ENCODE measurements at places on chromosomes 12 and 14.

DNA sequence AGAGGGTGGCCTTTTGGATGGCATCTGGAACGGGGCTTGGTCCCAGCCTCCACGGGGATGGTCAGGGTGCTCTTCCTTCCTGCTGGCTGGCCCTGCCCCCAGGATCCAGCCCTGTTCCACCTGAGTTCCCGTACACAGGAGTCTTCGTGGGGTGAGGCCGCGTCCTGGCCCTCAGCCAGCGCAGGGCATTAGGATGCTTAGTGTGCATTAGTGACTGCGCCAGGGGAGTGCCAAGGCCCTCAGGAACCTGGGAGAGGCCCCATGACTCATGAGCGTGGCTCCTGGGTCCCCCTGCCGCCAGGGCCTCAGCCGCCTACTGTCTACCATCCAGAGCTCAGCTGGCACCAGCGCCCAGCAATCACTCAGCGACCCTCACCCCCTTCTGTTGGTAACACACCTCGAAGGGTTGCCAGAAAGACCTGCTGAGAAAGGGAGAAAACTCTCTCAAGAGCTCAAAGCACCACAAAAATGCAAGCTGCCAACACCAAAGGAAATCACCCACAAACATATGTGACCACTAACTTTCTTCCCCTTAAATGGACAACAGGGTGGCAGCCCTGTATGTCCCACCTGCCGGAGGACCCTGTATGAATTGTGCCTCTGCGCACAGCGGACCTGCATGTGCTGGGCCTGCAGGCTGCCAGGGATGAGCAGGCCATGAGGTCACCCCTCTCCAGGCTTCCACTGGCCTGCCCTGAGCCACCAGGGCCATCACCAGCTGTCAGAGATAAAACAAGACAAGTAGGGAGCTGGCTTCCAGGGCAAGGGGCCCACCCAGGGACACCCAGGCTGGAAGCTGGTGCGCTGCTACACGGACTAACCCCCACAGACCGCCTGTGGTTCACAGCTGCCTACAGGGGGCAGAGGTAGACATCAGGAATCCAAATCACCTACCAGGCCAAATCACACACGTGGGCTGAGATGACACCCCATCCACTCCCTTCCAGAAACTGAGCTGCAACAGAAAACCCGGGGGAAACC is 28.7 kb downstream of the CCDC85C start:
- DNase-seq, result no peak

DNA sequence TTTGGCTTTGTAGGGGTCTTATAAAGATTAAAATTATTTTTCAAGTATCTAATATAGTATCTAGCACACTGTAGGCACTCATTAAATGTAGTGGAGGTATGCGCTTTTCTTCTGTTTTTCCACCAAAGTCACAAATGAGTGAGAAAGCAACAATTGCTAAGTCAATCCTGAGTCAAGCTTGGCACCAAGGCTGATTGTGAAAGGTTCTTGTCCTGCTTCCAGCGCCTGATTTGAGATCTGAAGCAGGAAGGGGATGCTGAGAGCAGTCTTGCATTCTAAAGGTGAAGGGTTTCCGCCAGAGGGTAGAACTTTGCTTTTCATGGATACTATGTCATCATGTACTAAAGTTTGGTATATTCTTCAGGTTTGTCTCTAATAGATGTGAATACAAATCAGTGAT is 64.9 kb upstream of the DAAM1 start:
- no peak for DNase-seq

DNA sequence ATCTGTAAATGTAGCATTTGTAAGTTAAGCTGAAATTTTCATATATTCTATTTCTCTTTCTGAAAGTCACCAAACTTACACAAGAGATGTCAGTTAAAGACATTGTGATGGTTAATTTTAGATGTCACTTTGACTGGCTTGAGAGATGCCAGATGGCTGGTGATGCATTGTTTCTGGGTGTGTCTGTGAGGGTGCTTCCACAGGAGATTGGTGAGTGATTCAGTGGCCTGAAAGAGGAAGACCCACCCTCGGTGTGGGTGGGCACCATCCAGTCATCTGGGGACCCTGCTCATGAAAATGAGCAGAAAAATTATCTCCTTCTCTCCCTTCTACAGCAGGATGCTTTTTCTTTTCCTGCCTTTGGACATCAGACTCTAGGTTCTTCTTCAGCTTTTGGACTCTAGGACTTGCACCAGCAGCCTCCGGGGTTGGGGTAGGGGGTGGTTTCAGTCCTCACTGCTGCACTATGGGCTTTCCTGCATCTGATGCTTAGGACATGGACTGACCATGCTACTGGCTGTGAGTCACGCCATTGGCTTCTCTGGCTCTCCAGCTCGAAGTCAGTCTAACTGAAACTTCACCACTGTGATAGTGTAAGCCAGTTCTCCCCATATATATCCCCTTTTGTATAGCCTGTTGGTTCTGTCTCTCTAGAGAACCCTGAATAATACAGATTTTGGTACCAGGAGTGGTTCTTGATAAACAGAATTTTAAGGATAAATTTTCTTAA is 20.9 kb downstream of the PDE6H start:
- DNase-seq, result no peak

GRCh38 chr12:47190271-47190750 is 110.6 kb upstream of the AMIGO2 start:
- no peak for DNase-seq

GRCh38 chr14:38987781-38988180 is 115.3 kb downstream of the SEC23A start:
- DNase-seq, result no peak

- DNase-seq, result no peak
Measured at GRCh38 chr14:95519699-95520098, 3.2 kb upstream of the SYNE3 start.

- no peak for DNase-seq
Measured at GRCh38 chr14:101738703-101739320, 22.7 kb upstream of the PPP2R5C start.

DNA sequence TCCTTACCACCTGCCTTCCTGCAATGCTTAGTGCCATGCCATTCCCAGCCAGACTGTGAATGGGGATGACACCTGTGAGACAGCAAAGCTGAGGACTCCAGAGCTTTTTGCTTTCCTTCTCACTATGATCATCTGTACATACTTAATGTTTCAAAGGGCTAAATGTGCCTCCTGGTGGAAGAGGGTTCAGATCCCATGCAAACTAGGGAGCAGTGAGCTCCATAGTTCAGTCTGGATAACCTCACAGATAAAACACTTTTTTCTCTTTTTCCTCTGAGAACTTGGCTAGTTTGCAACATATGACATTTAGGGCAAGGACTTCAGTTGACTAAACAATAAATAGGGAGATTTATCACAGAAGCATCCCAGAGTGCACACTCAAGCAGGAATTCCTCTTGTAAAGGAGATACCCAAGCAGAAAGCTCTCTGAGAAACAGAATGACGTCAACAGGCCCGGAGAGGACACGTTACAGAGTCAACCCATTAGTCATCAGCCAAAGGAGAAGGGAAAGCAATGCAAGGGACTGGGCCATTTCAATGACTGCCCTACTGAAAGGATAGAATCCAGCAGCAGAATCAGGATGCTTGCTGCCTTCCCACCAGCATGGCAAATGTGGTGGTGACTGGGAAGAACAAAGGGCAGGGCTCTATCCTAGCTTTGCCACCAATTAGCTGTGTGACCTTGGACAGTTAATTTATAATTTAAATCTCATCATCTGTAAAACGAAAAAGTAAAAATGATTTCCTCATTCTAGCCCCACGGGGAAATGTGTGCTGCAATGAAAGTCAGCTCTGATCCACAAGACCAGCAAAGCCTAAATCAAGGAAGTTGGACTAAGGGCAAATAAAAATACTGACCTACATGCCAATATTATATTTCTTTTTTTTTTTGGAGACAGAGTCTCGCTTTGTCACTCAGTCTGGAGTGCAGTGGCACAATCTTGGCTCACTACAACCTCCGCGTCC is 80.8 kb upstream of the ACTN1 start:
- no peak for DNase-seq

DNA sequence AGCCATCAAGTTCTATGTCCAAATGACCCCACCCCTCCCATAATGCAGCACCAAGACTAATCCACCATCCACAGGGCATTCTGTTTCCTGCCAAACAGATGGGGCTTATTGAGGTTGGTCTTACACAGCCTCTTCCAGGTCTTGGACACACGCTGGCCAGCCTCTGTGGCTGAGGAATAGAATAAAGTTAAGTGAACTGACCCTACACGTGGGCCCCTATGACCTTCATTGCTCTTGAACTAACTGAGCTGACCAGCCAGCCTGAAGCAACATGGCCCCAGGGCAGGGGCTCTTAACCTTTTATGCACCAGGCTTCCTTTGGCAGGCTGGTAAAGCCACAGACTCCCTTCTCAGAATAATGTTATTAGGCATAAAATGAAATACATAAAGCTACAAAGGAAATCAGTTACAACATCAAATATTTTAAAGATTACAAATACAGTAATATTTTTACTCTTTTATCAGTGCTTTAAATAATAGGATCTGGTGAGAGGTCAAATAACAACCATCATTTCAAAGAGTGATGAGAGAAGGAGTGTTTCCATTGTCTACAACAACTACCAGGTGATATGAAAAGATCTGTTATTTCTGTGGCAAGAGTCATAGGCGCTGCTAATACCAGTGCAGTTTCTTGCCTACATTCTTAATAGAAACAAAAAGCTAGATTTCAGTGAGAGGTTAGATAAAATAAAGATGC is 192.9 kb upstream of the NUDT4 start:
- no peak for DNase-seq

GRCh38 chr12:91272461-91273063 is 89.9 kb upstream of the DCN start:
- no peak for DNase-seq

DNA sequence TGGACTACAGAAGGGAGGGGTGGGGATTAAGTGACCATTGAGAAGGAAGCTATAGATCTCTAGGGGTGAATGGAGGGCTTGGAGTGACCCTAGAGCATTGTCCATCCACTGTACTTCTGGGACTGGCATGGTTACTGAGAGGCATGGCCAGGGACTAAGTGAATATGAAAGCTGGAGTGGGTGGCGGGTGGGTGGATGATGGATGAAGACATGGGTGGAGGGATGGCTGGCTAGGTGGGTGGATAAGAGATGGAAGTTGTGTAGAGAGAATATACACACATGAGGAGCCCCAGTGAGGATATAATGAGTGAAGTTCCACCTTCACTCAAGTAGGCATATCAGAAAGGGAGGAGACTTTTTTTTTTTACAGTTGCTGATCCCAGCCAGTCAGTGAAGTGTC is 65.5 kb upstream of the NRXN3 start:
- no peak for DNase-seq

GRCh38 chr12:48061938-48062719 is 43.8 kb downstream of the SENP1 start:
- no peak for DNase-seq

GRCh38 chr12:109170324-109170723 is 53.9 kb downstream of the ACACB start:
- DNase-seq, result no peak

GRCh38 chr12:64072916-64073575 is 149.1 kb downstream of the KICS2 start:
- no peak for DNase-seq

GRCh38 chr14:72599579-72600470 is 294.1 kb downstream of the DPF3 start:
- no peak for DNase-seq

GRCh38 chr12:16218234-16218633 is 59.3 kb downstream of the SLC15A5 start:
- no peak for DNase-seq
